ENCODE measurements at places on chromosomes 5 and 9. TPM values are rescaled to one million over a fixed set of nuclear protein-coding genes. Genes with fewer than 3 reads are reported as not detected.

Gene AP3S1
- 131 TPM for total RNA-seq

Gene SPINK1
- not detected for total RNA-seq

Gene GAS1
- 6.1 TPM for total RNA-seq

Gene TGFBI
- total RNA-seq, result 2.3 TPM

Gene ALDOB
- not detected for total RNA-seq

Gene CARD9
- 4.1 TPM for total RNA-seq

Gene DDX4
- total RNA-seq, result 0.27 TPM

Gene FCN1
- not detected for total RNA-seq

Gene PTGDS
- not detected for total RNA-seq

Gene ATP10B
- not detected for total RNA-seq

Gene CDKN2A
- not detected for total RNA-seq

Gene GABRA1
- total RNA-seq, result not detected

Gene TOR1A
- total RNA-seq, result 42.3 TPM

GRCh38 chr9:85151741-85152140, 482.2 kb downstream of the NTRK2 start:
- no peak for DNase-seq

GRCh38 chr5:11599499-11599898, 304.7 kb downstream of the CTNND2 start:
- no peak for DNase-seq

GRCh38 chr5:17218353-17219005, 1.0 kb downstream of the BASP1 start:
- DNase-seq, result no peak

- no peak for DNase-seq
Observed at GRCh38 chr5:156513123-156513815, 186.3 kb downstream of the SGCD start.

DNA sequence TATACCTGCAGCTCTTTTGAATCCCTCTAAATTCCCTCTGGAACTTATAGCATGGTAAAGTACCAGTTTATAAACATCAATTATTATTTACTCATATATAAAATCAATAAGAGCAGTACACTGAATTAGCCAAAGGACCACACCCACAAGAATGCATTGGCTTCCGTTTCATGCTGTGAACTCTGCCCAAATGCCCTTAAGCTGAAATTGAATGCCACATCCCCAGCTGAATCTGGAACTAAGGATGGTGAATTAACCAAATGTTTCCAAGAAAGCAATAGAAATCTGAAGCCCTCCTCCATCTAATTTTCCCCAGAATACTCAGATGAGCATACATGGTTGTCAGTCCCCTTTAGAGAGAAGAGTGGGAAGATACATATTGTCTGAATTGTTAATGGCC, 436.4 kb upstream of the FTMT start:
- DNase-seq, result no peak

DNA sequence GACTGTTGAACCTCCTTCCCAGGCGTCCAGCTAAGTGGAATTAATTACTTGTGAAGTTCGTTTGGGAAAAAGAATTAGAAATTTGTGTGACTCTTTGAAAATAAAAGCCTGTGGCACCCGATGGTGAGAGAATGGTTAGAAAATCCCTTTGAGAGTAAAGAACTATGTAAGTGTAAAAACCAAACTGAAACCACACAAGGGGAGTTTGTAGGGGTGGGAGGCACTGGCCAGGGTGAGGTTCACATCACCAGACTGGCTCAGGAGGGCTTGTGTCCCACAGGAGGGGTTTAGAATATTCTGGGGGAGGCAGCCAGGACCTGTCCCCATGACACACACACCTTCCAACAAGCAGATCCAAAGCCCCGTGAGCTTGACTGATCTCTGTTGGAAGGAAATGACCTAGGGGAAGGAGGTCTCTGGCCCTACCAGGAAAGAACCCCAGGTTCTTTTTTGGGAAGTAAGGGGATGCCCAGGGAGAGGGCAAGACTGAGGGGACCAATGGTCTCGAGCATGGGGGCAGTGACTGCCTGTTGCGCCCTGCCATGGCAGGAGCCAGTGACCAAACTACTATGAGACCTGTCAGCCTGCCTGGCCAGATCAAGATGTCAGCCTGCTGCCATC, 4.3 kb downstream of the SPATA24 start:
- DNase-seq, result no peak

DNA sequence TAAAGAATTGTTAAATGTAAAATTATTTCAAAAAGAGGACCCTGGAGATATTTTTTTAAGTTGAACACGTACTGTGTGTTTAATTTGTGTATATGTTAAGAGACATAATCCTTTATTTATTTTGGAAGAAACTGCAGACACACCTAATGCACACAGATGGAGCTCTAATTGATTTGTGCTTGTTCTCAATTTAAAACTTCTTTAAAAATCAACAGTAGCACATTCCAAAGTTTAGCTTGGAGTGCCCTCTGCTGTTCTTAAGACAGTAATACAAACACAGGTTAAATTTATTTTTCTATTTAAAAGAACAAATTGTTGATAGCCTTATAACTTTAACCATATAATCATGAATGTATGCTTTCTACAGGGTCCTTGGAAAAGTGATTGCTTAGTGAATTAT, 277.6 kb upstream of the ADAMTS16 start:
- DNase-seq, result no peak

DNA sequence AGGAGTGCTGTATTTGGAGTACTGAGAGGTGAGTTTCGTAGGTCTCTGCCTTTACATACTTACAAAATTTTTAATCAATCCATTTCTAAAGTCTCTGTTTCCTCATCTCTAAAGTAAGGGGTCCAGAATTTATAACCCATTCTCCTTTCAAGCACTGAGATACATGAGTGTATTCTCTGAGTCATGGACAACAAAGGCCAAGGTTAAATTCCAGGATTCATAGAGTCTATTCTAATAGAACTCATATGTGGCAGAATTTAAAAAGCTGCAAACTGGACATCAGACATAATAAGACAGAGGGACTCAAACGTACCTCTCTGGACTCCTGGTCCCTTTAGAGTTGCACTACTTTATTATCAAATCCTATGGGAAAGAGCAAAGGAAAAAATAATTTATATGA, 112.5 kb upstream of the SLIT3 start:
- no peak for DNase-seq

DNA sequence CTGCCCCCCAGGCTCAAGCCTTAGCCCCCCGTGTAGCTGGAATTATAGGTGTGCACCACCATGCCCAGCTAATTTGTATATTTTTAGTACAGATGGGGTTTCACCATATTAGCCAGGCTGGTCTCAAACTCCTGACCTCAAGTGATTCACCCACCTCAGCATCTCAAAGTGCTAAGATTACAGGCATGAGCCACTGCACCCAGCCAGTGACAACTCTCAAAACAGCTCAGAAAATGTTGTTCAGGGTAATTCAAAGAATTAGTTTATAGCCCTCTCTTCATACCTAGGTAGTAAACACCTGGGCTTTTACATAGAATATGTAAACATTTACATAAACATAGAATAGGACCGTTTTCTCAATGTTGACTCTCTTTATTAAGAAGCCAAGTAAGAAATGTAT, 168.7 kb downstream of the ENC1 start:
- no peak for DNase-seq

DNA sequence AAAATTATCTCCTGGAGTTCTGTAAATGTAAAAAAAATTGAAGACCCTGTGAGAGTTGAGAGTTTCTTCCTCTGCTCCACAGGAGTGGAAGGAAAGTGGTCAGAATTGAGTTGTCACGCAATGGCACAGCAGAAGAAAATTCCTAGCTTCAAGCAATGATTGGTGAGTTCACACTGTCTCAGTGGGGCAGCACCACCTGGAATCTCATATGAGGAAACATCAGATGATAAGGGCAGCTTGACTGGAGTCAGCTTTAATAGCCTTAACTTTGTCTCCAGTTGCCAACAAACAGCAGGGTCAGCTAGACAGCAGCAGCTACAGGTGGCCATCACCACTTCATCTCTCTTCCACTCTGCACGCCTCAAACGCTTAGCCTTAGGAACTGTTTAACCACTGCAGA, 211.1 kb downstream of the EFNA5 start:
- DNase-seq, result no peak

DNA sequence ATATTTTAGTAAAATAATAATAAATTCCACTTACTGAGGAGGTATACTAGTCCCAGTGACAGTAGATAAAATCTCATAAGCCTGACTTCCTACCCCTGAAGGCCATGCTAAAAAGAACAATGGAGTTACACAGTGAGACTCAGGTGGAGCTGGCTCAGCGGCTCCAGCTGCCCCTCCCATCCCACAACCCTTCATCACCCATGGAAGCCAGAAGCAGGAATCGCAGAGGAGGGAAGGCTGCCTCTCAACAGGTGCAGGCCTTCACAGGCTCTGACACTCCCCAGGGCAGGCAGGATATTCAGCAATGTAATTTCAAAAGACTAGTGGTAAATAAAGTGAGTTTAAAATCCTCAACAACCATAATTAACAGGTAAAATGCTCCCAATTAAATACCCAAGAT, 67.5 kb downstream of the FANCC start:
- DNase-seq, result no peak

DNA sequence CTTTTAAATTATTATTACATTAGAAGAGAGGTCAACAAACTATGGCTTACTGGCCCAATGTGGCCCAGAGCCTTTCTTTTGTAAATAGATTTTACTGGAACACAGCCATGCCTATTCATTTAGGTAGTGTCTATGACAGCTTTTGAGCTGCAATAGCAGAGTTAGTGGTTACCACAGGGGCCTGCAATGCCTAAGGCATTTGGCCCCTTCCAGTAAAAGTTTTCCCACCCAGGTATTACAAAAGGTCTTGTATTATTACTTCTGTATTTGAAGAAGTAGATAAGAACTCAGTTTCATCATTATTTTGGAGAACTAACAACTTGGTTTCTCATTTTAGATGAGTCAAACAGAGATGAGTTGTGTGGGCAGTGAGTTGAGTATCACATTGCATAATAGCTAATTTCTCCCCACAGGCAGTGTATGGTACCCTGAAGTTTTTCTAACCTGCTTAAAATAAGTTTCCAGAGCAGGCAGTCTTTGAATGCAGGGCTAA, 9.5 kb downstream of the MTRR start:
- no peak for DNase-seq

DNA sequence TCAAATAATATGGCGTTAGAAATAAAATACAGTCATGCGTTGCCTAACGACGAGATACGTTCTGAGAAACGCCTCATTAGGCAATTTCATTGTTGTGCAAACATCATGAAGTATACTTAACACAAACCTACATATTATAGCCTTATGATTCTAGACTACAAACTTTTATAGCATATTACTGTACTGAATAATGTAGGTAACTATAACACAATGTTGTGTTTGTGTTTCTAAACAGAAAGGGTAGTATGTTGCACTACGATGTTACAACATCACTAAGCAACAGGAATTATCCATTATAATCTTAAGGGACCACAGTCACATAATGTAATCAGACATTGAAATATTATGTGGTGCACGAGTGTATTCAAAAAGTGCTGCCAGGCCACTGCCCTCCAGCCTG, 3.0 kb upstream of the SMC2 start:
- DNase-seq, result no peak

GRCh38 chr9:126421567-126422428, 95.2 kb downstream of the MVB12B start:
- DNase-seq, result no peak

- DNase-seq, result peak; percentile 27
Observed at GRCh38 chr9:83981126-83981871, 694 bp downstream of the RMI1 start.

All from glutamatergic neuron (in vitro differentiated cells).